Muscle of back (tissue), 13 donors: ENCODE measurements at places on chromosomes 11 and 22. TPM values are rescaled to one million over a fixed set of nuclear protein-coding genes. Genes with fewer than 3 reads are reported as not detected.
A peak's percentile ranks its signal among the peaks of the same experiment; 100 is the strongest.

DNA sequence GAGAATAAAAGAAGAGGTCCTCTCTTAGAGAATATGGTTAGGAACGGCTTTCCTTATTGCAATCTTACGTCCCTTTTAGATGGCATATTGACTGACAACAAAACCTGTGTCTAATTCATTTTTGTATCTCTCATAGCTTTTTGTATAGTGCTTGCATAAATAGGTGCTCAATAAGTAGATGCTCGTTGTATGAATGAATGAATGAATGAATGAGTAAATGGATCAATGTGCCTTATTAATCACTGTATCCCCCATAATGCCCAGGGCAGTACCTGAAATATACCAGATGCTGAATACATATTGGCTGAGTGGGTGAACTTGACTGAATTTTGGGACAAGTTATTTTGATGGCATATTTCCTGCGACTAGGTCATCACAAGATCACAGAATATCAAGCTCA lies 97.9 kb downstream of the SERGEF start:
- DNase-seq: no peak

DNA sequence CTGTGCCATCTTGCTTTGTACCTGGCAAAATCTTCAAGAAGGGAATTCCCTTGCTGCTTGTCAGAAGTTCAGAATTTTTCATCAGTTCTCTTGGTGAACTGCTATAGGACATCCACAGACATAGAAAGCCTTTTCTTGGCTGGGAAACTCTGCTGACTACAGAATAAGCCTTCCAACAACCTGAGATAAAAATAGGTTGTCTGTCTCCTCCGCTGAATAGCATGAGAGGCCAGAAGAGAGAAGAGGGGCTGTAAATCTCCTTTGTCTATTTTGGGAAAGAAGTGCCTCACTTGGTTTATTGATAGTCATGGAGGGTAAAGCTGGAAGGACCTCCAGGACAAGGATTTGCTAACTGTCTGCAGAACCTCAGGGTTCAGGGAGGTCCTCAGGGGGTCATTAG lies 48.2 kb downstream of the C11orf91 start:
- DNase-seq: peak; percentile 26

C1QTNF4 gene
- polyA plus RNA-seq: 7.8 TPM

KRTAP5-10 gene
- polyA plus RNA-seq: not detected

GLYAT gene
- not detected for polyA plus RNA-seq
